ENCODE measurements at places on chromosomes 1 and 21.

DNA sequence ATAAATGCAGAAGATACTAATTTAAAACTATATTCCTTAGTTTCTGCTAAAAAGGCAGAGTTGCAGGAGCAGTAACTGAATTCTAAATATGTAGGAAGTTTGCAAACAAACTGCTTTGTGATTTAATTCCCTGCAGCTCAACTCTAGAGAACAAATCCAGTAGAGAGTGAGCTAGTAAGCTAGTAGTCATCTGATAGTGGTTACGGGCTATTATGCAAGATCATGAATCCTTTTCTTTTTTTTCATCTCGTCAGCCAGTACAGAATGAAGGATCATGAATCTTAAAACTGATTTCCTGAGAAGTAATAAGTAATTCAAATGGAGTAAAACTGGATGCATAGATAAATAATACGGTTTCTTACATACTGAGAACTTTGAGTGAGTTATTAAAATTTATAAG is 3.3 kb downstream of the DPH5 start:
- no peak for DNase-seq

DNA sequence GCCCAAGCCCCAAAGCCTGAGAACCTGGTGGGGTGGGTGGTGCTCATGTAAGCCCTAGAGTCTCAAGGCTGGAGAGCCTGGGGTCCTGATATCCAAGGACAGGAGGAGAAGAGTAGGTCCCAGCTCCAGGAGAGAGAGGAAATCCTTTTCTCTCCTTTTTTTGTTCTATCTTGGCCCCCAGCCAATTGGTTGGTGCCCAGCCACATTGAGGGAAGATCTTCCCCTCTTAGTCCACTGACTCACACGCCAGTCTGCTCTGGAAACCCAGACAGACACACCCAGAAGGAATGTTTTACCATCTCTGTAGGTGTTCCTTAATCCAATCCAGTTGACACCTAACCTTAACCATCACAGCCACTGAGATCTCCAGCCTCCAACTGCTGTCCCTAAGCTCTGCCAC is 16.2 kb upstream of the LIN9 start:
- no peak for DNase-seq

DNA sequence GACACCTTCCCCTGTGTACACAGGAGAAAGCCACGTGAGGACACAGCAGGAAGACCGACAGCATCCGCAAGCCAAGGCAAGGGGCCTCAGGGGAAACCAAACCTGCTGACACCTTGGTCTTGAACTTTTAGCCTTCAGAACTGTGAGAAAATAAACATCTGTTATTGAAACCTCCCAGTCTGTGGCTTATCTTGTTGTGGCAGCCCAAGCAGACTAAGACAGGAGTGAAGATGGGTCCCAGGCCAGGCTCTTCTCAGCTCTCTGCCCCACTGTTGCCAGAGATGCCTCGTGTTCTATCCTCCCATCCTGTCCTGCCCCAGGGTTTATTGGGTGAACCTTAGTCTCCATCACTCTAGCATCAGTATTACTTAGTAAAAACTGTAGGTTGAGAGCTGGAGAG is 236.3 kb downstream of the MATN1 start:
- DNase-seq, result no peak

GRCh38 chr1:227723474-227723873 is 11.6 kb downstream of the JMJD4 start:
- DNase-seq, result no peak

DNA sequence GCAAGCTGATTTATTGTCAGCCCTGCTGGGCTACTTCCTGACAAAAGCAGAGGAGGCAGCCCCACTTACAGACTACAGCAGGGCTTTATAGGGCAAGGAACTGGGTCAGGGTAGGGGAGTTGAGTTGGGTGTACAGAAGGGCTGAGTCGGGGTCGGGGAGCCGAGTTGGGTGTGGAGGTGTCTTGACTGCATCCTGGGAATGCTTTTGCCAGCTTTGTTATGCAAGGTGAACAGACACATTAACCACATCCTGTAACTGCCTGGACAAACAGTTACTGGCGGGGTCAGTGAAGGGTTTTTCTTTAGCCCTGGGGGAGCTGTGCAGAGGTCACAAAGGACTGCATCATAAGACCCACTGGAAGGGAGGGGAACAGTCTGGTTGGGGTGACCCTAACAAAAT is 39.1 kb upstream of the GBP5 start:
- DNase-seq, result no peak

GRCh38 chr1:155126556-155127104 is 1.0 kb upstream of the EFNA1 start:
- peak; percentile 99 for DNase-seq

DNA sequence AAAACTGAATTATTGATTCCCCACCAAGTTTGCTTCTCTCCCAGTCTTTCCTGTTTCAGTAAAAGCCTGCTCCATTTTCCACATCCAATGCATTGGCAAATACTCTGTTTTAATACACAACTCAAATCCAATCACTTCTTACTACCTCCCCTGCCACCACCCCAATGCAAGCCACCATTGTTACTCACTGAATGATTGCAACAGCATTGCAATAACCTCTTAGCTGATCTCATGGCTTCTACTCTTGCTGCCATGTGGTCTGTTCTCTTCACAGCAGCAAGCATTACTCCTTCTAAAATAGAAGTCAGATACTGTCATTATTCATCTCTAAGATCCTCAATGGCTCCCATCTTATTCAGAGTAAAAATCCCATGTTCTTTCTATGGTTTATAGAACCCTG is 123.4 kb downstream of the ATP6V1G3 start:
- no peak for DNase-seq

- DNase-seq, result no peak
These were observed 16.9 kb downstream of the CHRNB2 start for GRCh38 chr1:154584267-154584994.

DNA sequence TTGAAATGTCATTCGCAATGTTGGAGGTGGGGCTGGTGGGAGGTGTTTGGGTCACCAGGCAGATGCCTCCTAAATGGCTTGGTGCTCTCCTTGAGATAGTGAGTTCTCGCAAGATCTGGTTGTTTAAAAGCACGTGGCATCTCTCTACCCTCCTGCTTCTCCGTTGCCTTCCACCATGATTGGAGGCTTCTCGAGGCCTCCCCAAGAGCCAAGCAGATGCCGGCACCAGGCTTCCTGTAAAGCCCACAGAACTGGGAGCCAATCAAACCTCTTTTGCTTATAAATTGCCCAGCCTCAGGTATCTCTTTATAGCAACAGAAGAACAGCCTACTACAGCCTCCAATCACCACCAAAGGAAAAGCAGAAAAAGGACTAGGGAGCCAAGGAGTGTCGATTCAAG is 80.5 kb downstream of the PDE9A start:
- DNase-seq, result no peak

- DNase-seq, result no peak
These were observed 6.0 kb downstream of the TRIT1 start for GRCh38 chr1:39877231-39877778.

DNA sequence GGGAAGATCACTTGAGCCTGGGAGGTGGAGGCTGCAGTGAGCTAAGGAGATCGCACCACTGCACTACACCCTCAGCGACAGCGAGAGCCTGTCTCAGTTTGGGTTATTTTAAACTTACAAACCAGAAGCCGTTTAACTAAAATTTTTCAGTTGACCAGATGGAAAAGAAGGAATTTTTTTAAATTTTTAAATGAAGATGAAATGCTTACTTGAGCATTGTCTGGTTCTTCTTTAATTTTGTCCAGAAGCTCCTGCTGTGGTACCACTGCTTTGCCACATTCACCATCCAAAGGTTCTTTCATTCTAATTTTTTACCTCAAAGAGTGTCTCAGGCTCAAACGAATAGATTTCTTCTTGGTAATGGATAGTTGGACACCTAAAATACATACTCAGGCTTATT is 1.4 kb downstream of the ZMYM6 start:
- DNase-seq, result no peak

DNA sequence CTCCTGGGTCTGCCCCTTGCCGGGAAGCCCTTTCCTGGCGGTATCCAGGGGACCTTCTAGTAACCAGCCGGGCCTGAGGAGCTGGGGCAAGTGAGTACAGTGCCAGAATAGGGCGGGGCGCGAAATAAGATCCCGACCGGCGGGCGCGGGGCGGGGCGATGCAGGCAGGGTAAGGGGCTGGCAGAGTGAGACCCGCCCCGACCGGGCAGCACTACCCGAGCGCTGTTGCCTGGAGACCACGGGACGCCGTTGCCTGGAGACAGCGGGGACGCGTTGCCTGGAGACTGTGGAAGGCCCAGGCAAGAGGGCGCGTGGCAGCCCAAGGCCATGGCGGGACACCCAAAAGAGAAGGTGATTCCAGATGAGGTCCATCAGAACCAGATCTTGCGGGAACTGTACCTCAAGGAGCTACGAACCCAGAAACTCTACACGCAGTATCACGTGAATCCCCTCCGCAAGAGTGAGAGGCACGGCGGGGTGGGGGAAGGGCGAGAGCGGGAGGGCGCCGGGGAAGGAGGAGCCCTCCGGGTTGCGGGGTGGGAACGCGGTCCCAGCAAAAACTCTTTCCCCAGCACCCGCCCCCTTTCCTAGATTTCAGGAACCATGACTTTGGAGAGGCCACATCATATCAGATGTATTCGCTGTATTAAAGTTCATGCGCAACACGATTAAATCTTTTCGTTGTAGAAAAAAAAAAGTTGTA is 24.3 kb downstream of the EBNA1BP2 start:
- DNase-seq, result peak; percentile 99

DNA sequence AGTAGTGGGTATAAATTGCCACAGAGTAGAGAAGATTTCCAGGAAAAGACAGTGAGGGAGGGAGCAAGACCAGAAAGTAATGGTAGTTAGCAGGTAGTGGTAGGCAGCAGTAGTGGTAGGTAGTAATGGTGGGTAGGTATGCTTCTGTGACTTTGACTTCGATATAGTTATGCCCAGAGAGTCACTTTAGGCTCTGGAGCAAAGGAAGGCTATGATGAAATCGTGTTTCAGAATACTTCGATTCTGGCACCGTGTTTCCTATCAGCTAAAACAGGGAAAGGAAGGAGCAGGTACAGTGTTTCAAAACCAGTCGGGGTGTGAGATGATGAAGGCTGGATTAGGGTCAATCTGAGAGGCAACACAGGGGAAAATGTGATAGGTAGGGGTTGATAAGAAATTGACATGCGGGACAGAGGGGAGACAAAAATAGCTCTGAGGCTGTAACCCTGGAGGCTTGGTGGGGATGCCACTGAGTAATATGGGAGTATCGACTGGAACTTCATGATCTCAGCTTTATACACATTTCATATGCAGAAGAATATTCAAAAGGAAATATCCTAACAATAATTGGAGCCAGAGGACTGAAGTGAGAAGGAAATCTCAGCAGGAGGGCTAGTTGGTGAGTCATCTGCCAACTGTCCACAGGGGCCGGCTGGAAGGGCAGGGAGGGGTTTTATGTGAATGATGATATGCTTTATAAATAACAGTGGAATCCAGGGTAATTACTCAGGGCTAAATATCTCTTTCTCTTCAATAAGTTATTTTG is 25.2 kb upstream of the TRIM45 start:
- no peak for DNase-seq

DNA sequence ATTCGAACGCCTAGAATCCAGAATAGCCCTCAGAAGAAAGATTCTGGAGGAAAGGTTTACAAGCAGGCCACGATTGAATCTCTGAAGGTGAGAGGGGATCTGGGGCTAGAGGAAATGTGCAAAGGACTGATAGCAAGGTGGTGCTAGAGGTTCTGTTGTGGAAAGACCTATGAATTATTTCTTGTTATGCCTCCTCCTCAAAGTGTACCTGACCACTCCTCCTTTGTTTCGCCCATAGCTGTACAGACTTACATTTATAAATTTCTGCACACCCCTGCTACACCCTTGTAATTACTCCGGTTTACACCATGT is 986 bp downstream of the TCEANC2 start:
- DNase-seq, result no peak

DNA sequence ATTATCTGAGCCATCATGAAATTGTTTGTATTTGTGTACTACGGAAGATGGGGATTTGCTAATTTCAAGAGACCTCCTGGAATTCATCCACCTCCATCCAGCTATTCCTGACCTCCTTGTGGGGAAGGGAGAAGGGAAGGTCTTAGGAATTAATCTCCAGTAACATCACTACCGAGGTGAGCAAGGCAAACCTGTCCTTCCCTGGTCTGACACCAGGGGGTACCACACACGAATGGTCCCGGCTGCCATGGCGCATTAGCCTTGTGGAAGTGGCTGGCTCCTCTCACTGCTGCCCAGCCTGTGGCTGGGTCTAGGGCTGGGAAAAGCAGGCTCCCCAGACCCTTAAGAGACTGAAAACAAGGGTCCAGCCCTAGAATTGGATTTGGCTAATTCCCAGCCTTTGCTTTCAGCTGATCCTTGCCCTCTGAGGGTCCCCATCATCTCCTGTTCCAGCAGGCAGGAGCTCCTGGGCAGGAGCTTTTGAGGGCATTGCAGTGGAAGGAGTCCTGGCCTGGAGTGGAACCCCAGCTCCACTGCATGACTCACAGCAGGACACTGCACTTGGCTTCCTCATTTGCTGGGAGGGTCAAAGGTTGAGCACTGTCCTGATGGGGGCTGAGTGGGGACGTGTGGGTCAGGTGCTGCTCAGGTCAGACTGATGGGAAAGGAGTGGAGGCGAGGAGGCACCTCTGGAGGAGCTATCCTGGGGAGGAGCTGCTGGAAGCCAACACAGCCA is 34.8 kb downstream of the RIMS3 start:
- peak; percentile 75 for DNase-seq

GRCh38 chr1:159826441-159827101 is at the start of gene SLAMF8:
Gene SLAMF8 (plus strand): TSS chr1:159826873. CDS start chr1:159826899, 26 bp downstream.
- DNase-seq, result no peak

- no peak for DNase-seq
These were observed 5.2 kb downstream of the TNFSF4 start for GRCh38 chr1:173201969-173202368.

DNA sequence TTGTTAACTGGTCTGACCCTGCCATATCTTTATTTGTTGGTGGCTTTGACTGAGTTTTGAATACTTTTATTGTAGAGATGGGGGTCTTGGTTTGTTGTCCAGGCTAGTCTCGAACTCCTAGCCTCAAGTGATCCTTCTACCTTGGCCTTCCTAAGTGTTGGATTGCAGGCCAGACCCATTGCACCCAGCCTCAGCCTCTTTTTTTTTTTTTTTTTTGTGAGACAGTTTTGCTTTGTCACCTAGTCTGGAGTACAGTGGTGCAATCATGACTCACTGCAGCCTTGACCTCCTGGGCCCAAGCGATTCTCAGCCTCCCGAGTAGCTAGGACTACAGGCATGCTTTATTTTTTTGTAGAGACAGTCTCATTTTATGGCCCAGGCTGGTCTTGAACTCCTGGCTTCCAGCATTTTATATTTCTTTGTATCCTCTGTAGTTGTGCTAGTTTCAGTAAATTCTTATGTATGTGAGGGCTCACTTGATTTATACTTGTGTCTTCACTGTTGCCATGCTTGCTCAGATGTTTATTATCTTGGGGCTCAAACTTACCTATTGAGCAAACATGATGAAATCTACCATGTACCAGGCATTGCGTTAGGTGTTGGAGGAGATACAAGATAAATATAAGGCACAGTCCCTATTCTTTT is 24.1 kb downstream of the THRAP3 start:
- no peak for DNase-seq

- DNase-seq, result no peak
These were observed 184.2 kb upstream of the RAB4A start for GRCh38 chr1:229086686-229087085.

GRCh38 chr1:57192222-57192621 is 226.4 kb upstream of the C8B start:
- no peak for DNase-seq

- DNase-seq, result no peak
These were observed 25.7 kb upstream of the ATP2B4 start for GRCh38 chr1:203600782-203601513.

- no peak for DNase-seq
These were observed 38.9 kb downstream of the EIF2D start for GRCh38 chr1:206573319-206573718.

- DNase-seq, result peak; percentile 64
These were observed at the start of gene NAXE for GRCh38 chr1:156591432-156592157. Gene NAXE (plus strand): TSS chr1:156591776. CDS start chr1:156591805, 29 bp downstream.
